Stimulated activated CD4-positive, alpha-beta T cell treated with anti-CD3 and anti-CD28 coated beads, Interleukin-15, amount 100 ng/mL, for 1 hour (primary cell): ENCODE measurements at places on chromosomes 5 and 9.

GRCh38 chr5:61318376-61318775 is 13.7 kb upstream of the ZSWIM6 start:
- no peak for DNase-seq

- no peak for DNase-seq
Observed at GRCh38 chr9:34546102-34546833, 23.5 kb upstream of the ENHO start.

DNA sequence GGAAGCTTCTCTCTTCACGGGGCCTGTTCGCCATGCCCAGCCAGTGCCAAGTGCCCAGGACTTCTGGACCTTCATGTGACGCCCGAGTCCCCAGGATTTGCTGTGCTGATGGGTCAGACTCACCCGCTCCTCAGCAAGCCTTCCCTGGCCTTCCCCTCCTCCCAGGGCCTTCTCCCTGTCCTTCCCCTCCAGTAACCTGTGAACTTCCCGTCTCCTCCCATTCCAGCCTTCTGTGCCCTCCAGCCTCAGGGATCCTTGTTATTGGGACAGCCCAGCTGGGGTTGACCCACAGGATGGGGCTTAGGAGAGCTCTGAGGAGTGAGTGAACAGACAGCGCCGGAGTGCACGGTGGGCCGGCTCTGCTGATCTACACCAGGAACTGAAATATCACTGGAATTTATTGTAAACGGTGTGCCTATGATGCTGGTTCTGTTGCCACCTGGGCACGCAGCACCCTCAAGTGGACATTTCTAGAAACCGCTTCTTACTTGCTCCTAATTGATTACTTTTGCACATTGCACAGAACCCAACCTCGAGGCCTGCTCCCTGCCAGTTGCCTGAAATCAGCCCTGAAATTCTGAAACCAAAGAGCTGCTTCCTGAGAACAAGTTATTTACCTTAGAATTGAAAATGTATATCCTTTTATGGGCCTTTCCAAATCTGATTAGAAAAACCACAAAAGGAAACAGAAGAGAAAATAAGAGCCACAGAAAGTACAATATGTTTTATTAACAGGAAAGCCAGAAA is 1.5 kb downstream of the SPAAR start:
- no peak for DNase-seq

DNA sequence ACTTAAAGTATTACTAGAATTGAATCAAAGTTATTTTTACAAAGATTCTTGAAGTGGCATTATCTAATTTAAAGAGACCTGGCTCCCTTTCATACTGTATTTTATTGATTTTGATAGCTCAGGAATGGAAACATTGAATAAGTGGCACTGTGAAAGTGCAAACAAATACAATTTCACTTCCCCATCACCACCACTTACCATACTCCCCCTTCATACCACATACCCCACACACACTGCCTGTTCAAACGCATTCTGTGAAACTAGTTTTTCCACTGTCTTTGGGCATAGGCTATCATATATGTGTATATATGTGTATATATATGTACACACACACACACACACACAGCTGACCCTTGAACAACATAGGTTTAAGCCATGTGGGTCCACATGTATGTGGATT is 62.1 kb upstream of the ATG10 start:
- no peak for DNase-seq

- DNase-seq, result no peak
Observed at GRCh38 chr5:129499208-129499852, 39.2 kb downstream of the ADAMTS19 start.

DNA sequence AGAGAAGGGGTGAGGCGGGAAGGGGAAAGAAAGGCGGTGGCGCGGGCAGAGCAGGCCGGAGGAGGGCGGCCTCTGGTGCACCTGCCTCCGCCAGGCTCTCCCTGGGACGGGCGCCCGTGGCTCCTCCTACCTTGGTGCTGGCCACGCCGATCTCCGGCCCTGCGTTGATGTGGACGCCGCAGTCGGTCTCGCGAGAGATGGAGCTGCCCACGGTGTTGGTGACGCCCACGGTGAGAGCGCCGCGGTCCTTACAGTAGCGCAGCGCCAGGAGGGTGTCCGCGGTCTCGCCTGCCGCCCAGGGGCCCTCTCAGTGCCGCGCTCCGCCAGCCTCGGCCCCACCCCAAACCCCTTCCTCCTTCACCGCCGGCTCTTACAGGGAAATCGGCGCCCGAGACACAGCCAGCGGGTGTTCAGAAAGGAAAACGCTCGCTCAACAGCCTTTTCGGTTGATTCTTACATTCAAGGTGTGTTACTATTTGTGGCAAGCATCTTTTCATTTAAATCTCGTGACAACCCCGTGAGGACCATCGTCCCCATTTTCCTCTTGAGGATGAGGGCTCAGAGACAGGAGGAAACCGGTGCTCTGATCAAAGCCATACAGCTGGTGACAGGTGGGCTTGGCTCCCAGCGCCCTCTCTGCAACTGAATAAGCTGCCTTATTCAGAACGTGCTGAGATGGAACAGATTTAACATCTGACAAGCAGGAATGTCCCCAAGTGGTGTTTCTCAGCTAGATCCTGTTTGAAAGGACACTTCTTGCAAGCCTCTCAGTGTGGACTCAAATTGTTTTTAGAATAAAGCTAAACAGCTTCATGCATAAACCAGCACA is 22.0 kb upstream of the MAPK9 start:
- DNase-seq, result no peak

DNA sequence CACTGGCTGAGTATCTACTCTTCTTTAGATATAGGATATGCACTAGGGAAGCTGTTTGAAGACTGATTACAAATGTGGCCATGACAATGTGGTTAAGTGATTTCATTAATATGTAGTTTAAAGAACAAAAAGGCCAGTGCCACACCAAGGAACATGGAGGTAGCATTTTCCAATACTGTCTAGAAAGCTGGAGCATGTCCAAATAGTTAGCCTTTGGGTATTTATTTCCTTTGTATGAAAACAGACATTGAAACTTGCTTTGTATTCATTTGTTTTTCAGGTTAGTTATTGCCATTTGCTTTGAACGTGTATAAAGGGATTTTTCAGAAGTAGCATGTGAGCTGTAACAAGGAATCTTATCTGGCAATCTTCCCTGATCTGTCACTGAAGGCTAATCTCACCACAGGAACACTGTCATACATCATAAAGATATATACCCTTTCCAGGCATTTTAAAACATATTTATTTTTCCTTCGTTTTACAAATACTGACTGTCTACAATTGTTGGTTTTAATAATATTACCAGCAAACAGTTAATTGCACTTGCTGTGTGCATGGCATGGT is 93.4 kb downstream of the PLPPR1 start:
- no peak for DNase-seq
